ENCODE measurements at places on chromosomes 12 and 14. TPM values are rescaled to one million over a fixed set of nuclear protein-coding genes. Genes with fewer than 3 reads are reported as not detected.

DNA sequence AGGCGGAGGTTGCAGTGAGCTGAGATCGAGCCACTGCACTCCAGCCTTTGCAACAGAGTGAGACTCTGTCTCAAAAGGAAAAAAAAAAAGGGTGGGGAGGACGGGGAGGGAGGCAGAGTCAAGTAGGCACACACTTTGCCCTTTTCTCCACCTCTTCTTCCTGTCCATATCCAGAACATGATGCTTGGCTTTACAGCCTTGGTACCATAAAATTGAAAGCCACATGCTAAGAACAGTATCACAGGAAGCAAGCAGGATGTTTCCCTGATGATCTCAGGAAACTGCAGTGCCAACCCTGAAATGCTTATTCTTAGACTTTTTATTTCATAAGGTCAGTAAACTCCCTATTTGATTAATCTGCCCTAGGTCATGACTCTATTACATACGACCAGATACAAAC lies 32.5 kb upstream of the YAF2 start:
- no peak for DNase-seq

- DNase-seq: no peak
These were observed 9.6 kb upstream of the GPHN start for GRCh38 chr14:66498311-66498710.

- DNase-seq: no peak
These were observed 46.7 kb downstream of the TESC start for GRCh38 chr12:117052386-117053049.

- DNase-seq: no peak
These were observed 407.5 kb upstream of the MGAT4C start for GRCh38 chr12:86663716-86664115.

MYO1H gene
- not detected for total RNA-seq

ENDOU gene
- total RNA-seq: 2.0 TPM

Measured in esophagus muscularis mucosa (tissue), 4 donors.